ENCODE measurements at places on chromosomes 12 and 14.

- peak; percentile 98 for DNase-seq
Observed at GRCh38 chr12:102567031-102567985, 86.9 kb upstream of the IGF1 start.

DNA sequence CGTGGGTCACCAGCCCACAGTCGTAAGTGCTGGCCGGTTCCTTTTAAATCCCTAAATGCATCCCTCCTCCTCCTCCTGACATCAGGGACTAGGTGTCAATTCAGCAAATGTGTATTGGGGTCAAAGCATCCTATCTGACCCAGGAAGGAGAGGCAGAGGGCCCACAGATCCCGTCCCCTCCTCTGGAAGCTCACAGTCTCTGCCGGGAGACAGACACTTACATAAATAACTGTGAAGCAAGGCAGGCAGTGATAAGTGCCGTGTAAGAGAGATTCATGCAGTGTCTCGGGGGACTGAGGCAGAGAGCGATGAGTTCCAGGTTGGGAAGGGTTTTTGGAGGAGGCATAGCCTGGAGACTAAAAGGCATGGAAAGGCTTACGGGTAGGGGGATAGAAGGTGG, 44.1 kb downstream of the HRK start:
- DNase-seq: no peak

DNA sequence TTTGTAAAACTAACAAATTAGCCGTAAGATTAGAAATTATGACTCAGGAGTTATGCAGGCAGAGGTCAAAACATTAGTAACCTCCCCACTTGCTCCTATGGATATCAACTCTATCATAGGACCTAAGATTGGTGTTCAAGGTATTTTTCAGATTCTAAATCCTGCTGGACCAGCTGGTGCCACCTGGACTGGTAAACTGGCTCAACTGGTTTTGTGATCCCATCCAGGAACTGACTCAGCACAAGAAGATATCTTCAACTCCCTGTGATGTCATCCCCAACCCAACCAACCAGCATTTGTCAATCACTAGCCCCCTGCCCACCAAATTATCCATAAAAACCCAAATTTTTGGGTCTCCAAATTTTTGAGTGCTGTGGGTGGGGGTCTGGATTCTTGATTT, 98.1 kb upstream of the OR4E1 start:
- peak; percentile 73 for DNase-seq

- no peak for DNase-seq
Observed at GRCh38 chr12:121240062-121240420, 30.1 kb downstream of the P2RX4 start.

- DNase-seq: no peak
Observed at GRCh38 chr14:91095178-91095577, 18.7 kb upstream of the DGLUCY start.

DNA sequence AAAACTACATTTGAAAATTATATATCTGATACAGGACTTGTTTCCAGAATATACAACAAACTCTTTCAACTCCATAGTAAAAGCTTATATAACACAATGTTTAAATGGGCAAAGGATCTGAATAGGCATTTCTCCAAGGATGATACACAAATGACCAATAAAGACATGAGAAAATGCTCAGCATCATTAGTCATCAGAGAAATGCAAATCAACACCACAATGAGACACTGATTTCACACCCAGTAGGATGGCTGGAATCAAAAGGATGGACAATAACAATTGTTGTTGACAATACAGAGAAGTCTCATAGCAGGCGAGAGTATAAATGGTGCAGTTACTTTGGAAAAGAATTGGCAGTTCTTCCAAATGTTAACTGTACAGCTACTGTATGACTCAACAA, 394.9 kb downstream of the BCL11B start:
- no peak for DNase-seq

DNA sequence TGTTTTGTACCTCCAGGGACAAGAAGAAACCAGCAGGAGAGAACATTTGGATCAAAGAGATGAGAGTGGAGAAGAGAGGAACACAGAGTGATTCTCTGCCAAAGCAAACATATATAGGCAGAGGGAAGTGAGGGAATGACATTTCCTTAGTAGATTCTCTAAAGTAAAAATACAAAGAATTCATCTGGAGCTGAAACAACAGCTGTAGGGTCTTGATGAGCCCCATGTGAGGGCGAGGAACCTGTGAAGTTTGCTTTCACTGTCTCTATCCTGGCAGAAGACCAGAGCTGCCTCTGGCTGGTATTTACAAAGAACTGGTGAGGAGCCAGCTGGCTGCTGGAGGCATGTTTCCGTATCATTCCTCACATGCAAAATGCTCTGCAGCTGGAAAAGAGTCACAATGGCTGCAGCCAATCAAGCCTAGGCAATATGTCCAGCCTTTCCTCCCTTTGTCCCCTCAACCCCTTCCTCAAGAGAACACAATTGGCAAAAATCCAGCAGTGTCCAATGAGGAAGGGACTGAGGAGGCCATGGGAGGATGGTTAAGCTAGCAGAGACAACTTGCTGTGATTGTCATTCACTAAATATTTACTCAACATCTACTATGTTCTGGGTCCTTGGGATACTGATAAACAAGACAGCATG, 122.5 kb downstream of the PHLDA1 start:
- DNase-seq: no peak

DNA sequence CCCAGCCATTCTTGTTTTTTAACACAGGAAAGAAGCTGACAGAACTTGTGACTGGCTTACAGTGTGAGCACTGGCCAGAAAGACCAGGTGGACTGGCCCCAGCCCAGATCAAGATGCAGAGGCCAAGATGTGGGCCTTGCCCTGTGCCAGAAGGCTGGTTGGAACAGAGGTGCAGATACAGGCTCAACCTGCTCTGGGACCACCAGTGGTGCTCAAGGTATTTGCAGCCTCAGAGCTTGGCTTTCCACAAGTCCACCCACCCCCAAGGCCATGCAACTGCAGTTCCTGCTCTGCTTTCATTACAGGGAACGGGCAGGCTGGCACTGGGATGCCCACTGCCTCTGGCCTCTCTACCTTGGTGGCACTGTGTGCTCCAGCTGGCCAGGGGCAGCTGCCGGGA, 23.3 kb downstream of the ZFC3H1 start:
- DNase-seq: peak; percentile 63

DNA sequence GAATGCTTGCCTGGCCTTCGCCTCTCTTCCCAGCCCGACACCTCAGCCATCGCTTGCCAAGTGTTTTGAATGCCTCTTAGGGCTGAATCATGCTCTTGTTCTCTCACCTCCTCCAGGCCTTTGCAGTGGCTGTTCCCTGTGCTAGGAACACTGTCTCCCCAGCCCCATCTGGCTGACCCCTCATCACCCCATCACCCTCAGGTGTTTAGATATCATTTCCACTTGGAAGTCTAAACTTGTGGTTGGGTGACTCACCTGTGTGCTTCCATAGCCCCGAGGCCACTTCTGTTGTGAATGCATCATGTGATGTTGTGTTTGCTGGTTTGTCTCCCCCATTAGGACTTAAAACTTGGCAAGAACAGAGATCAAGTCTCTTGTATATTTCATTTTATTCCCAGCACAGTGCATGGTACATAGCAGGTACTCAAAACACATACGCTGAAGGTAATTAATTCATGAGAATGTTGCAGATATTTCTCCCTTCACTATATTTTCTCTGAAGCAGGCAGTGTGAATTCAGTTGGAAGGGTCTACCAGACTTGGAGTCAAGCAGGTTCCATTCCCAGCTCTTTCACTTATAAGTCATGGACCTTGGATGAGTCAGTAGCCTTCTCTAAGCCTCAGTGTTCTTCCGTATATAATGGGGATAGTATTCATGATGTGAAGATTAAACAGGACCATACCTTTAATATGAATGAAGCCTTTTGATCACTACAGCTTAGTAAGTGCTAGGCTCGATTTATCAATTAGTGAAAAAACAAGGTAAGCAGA, 67.8 kb downstream of the HRK start:
- DNase-seq: peak; percentile 83

Measured in islet precursor cell (in vitro differentiated cells).